ENCODE measurements at places on chromosomes 4 and X.

DNA sequence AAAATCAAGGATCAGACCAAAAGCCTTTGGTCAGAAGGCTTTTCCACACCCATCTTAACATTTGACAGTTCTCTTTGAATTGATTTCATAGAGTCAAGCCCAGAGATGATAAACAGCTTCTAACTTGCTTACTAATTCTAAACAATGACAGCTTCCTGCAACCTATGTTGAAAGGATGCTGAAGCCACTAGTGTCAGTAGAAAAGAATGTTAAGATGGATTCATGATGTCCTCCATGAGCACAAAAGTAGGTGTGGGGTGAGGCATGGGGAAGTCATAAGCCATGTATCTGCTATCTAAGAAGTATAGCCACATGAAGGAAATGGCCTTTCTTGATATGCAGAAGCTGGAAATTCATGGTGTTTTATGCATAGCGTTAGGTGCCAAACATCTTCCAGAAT is 269.3 kb downstream of the DHX15 start:
- no peak overlapping the region for H3K27ac ChIP-seq
- no peaks in the 10 kb centered on the region for H3K27me3 ChIP-seq

GRCh38 chr4:180281724-180282123 is 1961.5 kb upstream of the TENM3 start:
- no peak overlapping the region for H3K4me3 ChIP-seq

DNA sequence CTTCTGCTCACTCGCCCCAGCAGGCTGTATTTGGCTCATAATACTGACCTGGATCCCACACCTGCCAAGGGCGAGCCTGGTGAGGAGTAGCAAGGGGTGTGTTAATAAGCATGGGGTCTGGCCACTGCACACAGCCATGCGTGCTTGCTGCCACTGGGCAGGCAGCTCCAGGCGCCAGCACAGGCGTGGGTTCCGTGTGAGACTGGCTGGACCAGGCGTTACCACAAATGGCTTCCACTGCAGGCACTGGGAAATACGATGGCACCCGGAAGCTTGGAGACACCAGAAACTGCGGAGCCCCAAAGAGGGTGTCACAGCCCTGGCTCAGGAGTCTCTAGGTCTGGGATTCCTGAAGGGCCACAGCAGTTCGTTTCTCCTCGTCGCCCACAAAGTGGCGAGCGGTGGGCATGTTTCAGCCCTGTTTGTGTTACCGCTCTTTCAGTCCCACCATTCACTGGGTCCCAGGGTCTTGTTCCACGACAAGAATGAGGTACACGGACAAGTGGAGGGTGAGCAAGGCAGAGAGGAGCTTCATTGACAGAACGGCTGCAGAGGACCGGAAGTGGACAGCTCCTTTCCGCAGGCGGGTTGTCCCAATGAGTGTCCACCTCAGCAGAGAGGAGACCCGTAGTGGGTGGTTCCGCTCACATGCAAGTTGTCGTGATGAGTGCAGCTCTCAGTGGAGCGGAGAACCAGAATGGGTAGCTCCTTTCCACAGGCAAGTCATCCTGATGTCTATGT is 428.9 kb downstream of the EPHA5 start:
- H3K4me3 ChIP-seq: no peak overlapping the region
- DNase-seq: no peak
- H3K27ac ChIP-seq: no peak overlapping the region
- no peaks in the 10 kb centered on the region for H3K27me3 ChIP-seq

- H3K36me3 ChIP-seq: no peaks in the 10 kb centered on the region
- no peak overlapping the region for H3K27ac ChIP-seq
- H3K4me3 ChIP-seq: no peak overlapping the region
- DNase-seq: no peak
- no peaks in the 10 kb centered on the region for H3K27me3 ChIP-seq
These were observed 152.3 kb downstream of the PPARGC1A start for GRCh38 chr4:23737571-23737970.

Data from activated CD4-positive, alpha-beta T cell treated with anti-CD3 and anti-CD28 coated beads, Interleukin-2, amount 10 ng/mL, durations not matched to agents 7 days and 5 days (primary cell).